ENCODE measurements at places on chromosomes 1 and 21.

- no peak for DNase-seq
Observed at GRCh38 chr1:154186177-154186576, 5.7 kb downstream of the TPM3 start.

- peak; percentile 66 for DNase-seq
Observed at GRCh38 chr1:2796890-2797740, 4.4 kb downstream of the TTC34 start.

DNA sequence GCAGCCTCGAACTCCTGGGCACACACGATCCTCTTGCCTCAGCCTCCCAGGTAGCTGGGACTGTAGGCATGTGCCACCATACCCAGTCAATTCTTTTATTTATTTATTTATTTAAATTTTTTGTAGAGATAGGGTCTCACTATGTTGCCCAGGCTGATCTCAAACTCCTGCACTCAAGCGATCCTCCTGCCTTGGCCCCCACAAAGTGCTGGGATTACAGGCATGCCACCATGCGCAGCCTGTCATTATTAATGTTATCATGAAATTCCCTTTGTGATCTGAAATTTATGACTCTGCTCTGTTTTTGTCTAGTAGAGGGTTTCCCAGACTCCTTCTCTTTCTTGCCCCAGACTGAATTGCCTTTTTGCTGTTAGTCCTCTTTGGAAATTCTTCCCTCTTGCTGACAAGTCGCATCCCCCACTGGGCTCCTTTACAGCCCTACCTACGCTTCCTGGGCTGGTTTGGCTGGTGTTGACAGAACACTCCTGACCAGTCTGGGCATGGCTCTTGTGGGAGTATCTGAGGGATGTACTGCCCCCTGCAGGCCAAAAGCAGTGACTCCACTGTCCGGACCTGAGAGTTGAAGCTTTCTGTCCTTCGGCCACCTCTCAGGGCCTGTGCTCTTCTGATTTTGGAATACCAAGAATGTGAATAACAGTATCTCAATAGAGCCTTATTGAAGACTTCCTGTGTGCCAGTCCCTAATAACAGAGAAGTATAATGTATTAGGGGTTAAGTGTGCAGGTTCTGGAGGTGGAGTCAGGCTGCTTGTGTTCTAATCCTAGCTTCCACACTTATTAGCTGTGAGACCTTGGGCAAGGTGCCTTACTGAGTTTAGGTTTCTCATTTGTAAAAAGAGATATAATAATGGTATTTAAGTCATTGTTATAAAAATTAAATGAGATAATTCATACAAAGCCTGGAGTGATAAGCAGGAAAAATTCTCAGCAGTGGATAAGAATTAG lies 28.2 kb downstream of the TCEANC2 start:
- DNase-seq: no peak

GRCh38 chr1:91245435-91245834 lies 159.2 kb downstream of the HFM1 start:
- no peak for DNase-seq

DNA sequence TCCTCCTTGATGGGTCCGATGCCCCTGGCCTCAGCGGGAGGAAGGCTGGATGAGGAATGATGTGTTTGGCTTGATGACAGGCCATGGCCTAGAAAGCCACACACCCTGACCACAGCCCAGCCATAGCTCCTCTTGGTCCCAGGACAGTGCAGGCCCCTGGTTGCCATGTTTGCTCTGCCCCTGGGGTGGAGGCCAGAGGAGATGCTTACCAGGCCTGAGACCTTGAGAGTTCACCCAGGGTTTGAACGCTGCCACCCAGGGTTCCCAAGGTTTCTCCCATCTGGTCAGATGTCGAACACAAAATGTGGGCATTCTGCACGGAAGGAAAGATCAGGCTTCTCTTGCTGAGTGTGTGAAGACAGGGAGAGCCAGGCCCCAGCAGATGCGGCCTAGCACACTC lies 2.6 kb downstream of the C1orf226 start:
- peak; percentile 63 for DNase-seq

GRCh38 chr1:5847013-5847659 lies 145.1 kb downstream of the NPHP4 start:
- no peak for DNase-seq

DNA sequence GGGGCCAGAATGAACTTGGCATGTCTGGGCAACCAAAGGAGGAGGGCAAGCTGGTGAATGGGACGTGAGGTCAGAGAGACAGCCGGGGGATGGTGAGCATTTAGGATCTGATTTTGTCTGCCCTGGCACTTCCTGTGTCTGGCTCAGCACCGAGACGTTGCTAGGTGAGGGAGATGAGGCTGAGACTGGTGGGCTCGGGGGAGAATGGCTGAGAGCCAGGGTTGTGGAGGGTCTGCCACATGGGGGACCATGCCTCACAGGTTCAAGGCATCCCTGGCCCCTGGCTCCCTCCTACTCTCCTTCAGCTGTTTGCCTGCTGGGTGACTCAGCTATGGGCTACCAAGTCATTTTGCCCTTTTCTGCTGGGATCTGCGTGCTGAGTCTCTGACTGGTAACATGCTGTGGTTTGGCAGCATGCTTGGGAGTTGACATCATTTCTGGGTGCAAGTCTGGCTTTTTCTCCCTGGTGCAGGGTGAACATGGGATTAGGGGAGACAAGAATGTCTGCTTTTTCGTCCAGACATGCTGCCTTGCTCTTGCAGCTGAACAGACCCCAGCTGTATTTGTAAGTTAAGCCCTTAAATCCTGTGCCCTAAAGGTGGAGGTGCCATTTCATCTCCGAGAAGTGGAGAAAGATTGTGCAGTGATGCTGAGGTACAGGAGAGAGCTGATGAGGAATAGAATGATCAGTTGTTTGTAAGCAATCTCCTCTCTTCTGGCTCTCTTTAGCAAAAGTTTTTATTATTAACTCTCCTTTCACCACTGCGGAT lies 17.6 kb downstream of the GALNT2 start:
- DNase-seq: no peak

GRCh38 chr1:225004396-225004795 lies 74.9 kb downstream of the DNAH14 start:
- no peak for DNase-seq

GRCh38 chr1:1169429-1170214 lies 4.1 kb upstream of the TTLL10 start:
- no peak for DNase-seq

Measured in lower leg skin (tissue), 4 donors.